ENCODE measurements at places on chromosomes 13 and 19.

DNA sequence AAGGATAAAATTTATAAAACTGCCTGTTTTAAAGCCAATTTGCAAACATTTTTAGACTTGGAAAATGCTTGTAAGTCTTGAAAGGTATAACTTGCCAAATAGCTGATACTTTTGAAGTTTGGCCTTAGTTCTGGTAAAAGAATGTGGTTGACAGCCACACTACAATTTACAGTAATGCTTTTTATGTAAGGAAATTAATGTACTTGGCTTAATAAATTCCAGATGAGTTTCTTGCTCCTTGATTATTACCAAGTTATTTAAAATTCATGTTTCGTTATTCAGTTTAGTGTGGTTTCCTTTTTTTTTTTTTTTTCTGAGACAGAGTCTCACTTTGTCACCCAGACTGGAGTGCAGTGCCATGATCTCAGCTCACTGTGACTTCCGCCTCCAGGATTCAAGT is 14.9 kb downstream of the LMO7 start:
- DNase-seq: no peak

DNA sequence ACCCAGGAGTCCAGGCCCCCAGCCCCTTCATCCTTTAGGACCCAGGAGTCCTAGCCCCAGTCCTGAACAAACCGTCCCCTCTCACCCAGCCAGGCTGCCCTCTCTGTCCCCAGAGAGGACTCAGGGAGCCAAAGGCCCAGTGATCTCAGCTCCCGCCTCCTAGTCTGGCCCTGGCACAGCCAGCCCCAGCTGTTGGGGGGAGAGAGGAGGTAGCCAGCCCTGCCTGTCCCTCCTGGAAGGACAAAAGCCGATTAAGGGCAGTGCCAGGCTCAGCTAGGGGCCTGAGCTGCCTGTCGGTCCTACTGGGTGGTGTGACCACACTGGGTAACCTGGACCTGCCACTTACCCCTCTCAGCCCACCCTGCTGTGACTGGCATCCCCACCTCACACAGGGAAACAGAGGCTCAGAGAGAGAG is 14.5 kb downstream of the LIPE start:
- DNase-seq: peak; percentile 74

DNA sequence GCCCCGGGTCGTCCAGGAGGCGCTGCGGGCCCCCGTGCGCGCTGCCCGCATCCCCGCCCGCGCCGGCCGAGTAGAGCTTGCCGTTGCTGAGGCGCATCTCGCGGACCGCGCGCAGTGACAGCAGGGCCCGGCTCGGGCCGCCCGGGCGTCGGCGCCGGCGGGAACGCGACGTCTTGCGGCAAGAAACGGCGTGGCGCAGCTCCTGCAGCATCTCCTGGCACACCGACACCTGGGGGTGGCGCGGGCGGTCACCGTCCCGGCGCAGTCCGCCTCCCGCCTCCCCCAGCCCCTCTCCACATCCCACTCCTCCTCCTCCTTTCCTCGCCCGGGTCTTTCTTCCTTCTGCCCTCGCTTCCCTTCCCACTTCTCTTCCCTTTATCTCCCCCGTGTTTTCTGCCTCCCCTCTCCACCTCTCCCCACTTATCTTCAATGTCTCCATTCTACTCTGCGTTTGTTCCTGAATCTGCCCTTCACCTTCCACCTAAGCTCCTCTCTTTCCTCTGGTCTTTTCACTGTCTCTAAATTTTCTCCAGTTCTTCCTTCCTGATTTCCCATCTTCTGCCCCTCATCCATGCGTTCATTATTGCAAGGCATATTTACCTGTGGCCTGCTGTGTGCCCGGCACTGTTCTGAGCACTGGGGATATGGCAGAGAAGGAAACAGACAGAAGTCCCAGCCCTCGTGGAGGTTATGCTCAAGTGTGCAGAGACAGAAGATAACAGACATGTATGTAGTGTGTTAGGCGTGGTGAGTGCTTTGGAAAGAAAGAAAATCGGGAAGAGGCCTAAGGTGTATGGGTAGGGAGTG is 5.2 kb upstream of the ATP1A3 start:
- no peak for DNase-seq

DNA sequence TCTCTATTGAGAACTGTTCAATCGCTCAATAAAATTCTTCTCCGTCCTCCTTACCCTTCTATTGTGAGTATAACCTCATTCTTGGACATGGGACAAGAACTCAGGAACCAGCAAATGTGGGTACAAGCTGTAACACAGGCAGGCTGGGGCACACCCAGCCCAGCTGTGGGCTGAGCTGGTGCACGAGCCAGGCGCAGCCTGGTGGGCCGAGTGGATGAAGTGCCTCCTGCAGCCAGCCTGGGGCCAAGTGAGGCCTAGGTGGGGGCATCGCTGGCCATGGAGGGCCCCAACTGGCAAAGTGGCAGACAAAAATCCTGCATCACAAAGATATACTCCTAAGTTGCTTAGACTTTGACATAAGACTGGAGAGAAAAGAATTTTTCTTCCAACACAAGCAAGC is 57.9 kb upstream of the DIAPH3 start:
- DNase-seq: no peak

DNA sequence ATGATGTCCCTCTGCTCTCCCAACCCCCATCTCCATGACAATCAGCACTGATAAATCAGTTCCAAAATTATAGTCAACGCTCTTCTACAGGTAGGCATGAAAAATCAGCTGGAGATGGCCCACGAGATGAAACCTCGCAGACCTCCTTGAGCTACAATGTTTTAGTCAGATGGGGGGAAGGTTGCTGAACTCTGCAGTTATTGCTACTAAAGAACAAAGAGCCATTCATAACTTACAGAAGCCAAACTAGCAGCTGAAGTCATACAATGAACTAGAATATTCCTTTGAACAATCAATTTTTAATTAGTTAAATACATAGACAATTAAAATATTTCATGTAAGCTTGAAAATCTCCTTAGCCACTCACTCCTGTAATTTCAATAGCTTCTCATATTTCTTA is 179.2 kb downstream of the NHLRC3 start:
- peak; percentile 21 for DNase-seq

DNA sequence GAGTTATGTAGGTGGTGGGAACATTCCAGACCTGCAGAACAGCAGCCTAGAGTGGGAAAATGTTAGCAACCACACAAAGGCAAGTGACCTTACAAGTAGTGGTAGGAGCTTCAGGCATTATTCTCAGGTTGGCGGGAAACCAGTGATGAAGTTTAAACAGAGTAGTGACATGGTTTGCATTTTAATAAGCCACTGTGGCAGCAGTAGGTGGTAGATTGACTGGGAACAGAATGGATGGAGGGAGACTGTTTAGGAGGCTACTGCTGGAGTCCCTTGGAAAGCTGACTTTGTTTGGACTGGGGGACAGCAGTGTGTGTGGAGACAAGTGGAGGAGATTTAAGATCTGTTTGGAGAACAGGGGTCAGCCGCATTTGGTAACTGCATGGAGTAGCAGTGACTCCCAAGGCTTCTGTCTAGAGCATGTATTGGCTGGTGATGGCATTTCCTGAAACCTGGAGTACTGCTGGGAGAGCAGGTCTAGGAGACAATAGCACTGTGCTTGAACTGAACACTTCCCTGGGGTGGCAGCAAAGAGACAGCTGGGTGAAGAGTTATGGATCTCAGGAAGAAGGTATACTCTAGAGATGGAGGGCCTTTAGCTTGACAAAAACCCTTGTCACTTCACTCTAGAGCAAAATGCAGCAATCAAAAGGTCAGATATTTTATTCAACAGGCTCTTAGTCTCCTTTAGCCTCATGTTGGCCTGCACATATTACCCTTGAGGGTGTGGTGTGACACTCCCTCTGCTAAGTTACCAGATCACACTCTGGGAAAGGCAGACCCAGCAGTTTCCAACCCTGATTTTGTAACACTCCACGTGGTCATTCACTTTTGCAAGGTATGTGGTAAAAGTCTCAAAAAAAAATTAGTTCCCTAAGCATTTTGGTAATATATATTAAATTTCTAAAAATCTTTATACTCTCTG is 70.3 kb downstream of the DHRS12 start:
- DNase-seq: no peak

GRCh38 chr13:21032656-21033055 is 28.7 kb downstream of the LATS2 start:
- no peak for DNase-seq

- no peak for DNase-seq
Measured at GRCh38 chr13:42373048-42373812, 101.3 kb downstream of the AKAP11 start.

GRCh38 chr13:38941353-38941945 is 49.2 kb downstream of the STOML3 start:
- no peak for DNase-seq

DNA sequence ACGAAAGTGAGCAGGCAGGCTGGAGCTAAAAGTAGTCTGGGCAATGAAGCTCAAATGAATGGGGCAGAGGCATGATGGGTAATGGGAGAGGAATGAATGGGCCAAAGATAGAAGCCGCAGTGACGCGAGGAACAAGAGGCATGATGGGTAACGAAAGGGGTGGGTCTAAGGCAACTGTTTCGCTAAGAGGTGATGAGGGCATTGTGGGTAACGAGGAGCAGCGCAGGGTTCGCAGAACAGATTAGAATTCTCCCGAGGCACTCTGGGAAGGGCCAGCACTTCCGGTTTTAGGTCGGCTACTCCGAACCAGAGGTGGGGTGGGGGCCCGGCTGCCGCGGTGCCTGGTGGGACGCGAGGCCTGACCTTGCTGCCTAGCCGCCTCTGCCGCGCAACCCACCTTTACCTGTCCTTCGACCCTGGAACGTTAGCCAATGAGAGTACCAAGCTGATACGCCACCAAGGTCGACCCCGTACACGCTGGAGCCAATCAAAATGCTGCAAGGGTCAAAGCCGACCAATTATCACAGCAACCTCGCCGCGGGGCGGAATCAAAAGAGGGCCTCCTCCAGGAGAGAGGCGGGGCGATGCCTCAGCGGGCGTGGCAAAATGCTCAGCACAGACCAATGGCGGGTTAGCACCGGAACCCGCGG is 563 bp upstream of the TOMM40 start:
- peak; percentile 100 for DNase-seq

- no peak for DNase-seq
Measured at GRCh38 chr13:25347151-25347550, 24.6 kb upstream of the ATP8A2 start.

DNA sequence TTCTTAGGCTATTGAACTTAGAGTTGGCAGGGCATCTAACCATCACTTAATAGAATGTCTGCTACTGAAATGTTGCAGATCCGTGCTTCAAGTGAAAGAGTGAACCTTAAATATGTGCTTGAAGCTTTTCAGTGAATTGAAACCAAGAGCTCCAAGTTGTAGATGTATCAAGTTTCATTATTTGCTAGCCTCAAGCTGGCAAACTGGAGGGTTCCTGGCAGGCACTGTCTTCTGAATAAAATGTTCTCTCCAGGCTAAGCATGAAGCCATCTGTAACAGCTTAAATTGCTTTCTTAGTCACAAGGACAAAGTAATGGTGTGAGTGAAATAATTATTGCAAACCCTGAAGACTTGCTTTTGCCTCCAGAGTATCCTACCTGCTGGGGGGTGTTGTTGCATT is 415.0 kb upstream of the SPRY2 start:
- peak; percentile 21 for DNase-seq

DNA sequence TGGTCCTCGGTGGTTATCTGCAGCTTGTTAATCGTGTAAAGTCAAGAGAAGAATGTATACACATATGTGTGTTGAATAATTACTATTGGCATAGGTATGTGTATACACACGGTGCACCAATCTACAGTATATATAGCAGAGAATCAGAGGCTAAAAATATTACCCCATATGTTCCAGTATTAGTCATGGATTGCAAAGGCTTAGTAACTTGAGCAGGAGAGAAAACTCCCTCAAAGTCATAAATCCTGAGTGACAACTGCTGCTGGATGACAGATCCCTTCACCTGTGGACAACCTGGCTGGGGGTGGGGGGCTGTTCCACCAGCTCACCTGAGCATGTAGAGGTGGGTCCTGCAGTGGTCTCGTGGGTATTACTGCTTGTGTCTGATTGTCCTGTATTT is 185.0 kb downstream of the ZNF536 start:
- DNase-seq: no peak

GRCh38 chr13:104869501-104869900 is 1666.0 kb downstream of the EFNB2 start:
- no peak for DNase-seq

DNA sequence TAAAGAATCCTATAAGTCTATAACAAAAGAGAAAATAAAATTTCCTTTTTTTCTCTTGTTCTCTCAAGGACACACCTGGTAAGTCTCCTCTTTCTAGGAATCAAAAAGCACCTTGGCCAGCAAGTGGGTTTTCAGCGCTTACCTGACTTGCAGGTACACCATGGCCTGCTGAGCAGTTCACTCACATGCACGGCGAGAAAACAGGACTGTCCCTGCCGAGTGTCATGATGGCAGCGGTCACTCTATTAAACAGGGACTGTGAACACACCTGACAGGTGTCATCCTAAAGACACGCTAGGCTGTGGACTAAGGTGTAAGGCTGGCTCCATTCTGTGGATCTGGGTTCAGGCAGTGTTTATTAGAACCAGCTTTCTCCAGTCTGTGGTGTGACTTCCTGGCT is 170.2 kb downstream of the TEX29 start:
- DNase-seq: no peak

DNA sequence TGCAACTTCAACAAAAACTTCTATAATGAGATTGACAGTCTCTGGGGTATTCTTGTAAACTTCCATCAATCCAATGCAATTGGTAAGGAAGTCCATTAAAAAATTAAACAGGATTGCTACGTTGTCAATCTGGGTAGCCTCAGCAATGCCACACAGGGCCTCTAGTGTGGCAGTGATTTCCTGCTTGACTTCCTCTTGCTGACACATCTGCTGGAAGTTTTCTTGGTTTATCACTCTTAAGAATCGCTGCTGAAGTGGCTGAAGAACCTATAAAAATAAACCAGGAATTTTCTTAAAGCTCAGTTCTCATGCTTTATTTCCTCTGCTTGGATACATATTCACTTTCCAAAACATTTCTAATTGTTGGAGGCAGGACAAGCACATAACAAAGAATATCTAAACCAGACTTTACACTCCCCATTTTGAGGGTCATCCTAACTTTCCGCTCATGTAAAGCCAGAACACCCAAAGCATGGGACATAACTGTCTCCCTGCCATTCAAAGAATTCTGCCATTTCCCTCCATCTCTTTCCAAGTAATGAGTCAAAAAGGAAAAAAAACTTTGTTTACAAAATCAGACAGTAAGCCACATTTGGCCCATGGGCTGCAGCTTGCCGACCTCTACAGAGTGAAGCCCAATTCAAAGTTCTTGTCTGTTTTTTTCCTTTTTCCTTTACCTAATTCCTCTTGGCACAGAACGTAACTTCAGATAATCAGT is 23.2 kb upstream of the EEF1AKMT1 start:
- DNase-seq: no peak

GRCh38 chr13:98377635-98378378 is 199.1 kb downstream of the STK24 start:
- DNase-seq: no peak

GRCh38 chr13:71864986-71865873 is 1.8 kb downstream of the DACH1 start:
- no peak for DNase-seq

DNA sequence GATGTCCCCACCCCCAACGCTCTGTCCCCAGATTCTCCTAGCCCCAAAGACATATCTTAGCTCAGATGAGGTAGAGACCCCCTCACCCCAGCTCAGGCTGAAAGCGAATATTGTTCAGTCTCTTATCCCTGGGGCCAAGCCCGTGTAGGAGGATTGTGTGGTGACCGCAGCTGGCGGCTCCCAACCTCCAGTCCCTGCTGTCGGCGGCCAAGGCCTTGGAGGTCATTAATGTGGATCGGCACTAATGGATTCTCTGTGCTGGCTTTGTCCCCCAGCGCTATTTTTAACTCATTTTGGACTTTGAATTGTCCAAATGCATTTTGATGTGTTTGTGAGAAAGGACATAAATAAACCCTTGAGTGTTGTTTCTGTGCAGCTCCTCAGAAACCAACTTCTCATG is 124.2 kb downstream of the UQCRFS1 start:
- no peak for DNase-seq

Data from midbrain (tissue), 1 donor.